ENCODE measurements at places on chromosomes 3 and 15.

GRCh38 chr3:3875491-3875890 lies 76.3 kb downstream of the LRRN1 start:
- DNase-seq, result no peak

GRCh38 chr15:77057685-77058084 lies 13.2 kb downstream of the TSPAN3 start:
- DNase-seq, result no peak

DNA sequence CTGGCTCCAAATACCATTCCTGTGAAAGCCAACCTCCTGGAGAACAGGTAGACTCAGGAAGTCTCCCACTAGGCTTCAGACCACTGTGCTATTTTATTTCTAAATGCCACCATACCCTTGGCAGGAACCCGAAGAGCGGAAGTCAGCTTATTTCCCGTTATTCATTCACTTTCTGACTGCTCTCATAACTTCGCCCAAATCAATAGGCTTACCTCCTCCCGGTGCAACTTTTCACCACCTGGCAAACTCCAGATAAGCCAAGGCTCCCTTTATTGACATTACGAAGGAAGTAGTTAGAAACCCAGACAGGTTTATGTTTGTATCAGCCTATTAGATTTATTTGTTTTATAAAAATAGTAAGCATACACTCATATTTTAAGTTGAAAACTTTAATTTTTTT lies 3.3 kb upstream of the CCDC54 start:
- no peak for DNase-seq

GRCh38 chr3:146589899-146590508 lies 15.1 kb downstream of the PLSCR5 start:
- DNase-seq, result no peak

DNA sequence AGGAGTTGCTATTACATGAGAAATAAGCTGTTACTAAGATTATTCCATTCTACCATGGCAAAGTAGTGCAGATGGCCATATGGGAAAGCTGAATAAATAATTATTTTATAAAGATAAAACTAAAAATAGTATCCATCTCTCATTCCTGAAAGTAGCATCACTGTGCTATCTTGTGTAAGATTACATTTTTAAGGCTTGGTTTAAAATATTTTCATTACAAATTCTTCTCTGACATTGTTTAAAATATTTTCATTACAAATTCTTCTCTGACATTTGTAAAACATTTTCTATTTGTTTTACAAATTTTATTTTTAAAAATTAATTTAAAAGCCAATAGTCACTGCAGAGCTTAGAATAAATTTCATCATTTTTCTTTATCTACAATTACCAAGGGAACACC lies 665.5 kb upstream of the NAALADL2 start:
- DNase-seq, result no peak

DNA sequence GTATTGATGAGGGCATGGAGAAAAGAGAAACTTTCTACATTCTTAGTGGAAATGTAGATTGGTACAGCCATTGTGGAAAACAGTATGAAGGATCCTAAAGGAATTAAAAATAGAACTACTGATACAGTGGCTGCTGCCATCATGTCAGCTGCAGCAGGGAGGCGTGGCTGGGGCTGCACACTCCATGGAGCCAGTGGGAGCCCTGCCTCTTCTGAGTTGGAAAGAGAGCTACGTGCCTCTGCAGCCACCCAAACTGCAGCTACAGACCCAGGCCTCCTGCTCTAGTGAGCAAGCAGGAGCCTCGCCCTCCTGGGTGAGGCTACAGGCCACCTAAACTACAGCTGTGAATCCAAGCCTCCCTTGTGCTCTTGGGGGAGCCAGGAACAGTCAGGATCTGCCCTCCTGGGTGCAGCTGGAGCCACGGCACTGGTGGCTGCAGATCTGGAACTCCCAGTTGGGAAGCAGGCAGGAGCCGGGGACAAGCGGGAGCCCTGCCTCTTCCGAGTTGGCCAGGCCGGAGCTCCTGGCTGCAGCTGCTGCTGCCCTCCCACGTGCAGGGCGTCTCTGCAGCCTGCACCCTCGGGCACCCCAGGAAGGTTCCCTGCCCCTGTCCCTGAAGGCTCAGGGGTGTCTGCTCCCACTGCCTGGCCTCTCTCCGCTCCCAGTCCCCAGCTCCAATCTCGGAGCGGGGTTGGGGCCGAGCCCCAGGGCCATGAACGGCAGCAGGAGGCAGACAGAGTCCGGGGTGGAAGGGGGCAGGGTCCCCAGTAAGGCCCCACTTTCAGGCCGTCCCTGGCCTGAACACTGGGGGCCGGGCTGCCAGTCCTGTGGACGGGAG lies 64.5 kb downstream of the THBS1 start:
- no peak for DNase-seq

- DNase-seq, result peak; percentile 54
Observed at GRCh38 chr3:47381317-47382157, 716 bp downstream of the PTPN23 start.

DNA sequence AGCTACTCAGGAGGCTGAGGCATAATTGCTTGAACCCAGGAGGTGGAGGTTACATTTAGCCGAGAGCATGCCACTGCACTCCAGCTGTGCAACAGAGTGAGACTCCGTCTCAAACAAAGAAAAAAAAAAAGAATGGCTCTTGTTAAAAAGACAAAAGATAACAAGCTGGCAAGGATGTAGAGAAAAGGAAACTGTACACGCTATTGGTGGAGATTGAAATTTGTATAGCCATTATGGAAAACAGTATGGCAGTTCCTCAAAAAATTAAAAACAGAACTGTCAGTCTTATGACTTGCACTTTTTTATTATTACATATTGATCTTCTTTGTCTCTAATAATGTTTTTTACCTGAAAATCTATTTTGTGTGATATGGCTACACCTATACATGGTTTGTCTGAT lies 41.9 kb downstream of the MEX3B start:
- DNase-seq, result no peak

- no peak for DNase-seq
Observed at GRCh38 chr15:101244036-101244781, 7.6 kb downstream of the CHSY1 start.

DNA sequence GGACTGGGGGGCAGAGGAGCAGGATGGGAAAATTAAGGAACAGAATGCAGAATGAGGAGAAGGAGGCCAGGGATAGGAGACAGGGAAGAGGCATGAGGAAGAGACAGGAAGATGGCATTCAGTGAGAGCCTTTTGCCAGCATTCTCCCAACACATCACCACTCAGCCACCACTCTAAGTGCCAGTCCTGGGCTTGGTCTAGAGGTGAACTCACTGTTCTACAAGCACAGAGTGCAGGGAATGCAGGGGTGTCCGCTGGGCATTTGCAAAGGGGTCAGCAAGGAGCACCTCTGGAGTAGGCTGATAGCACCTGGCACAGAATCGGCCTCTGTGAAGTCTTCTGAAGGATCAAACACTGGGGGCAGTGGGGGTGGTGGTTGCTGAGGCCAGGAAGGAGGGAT lies 14.6 kb upstream of the IGDCC3 start:
- no peak for DNase-seq

GRCh38 chr3:151008699-151009098 lies 36.2 kb upstream of the CLRN1 start:
- no peak for DNase-seq

DNA sequence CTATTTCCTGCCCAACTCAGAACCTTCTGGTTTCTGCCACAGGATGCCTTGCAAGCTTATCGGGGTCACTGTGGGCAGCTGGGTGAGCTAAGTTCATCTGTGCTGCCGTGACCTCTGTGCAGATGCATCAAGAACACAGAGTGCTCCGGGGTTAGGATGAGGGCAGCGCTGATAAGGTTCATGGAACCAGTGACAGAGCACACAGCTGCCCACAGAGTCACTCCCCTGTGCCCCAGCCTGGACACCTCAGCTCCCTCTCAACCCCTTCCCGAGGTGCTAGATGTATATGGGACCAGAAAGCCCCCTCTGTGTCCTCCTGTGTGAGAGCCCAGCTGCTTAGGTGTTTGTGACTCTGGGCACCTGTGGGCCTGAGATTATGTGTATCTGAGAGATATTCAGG lies 15.8 kb upstream of the ALAS1 start:
- no peak for DNase-seq

- DNase-seq, result no peak
Observed at GRCh38 chr15:58344213-58345070, 87.3 kb upstream of the LIPC start.

DNA sequence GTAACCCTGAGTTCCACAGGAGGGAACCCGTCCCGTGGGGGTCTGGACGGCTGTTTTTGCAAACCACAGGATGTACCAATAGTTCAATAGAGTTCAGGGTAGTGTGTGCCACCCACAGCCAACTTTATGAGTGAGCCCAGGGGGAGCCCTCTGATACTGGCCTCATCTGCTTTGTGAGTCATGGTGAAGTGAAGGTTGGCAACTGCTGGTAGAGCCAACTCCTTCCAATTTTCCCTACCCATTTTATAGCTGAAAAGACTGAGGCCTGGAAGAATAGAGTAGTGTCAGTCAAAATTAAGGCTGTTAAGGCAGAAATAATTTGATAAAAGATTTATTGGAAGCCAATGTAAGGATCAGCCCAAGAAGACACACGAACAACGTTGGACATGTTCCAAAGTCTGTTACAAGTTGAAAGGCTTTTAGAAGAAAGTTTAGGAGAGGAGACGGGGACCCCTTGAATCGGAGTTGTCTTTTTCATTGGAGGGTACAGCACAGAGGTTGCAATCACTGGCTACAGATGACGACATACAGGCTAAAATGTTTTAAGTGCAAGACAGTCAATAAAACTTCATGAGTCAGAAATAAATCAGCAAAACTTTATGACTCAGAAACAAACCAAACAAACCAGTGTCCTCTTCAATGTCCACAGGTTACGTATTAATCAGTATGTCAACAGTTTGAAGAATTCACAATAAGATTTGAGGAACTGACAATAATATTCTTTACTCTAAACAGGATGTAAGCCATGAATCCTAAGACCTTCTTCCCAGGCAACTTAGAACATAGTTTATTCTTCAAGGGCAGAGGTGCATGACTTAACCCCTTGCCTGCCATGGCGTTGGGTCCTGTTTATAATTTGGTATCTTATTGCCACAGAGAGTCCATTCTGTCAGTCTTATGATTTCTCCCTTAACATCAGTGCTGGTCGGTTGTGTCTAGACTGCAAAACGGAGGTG lies 62.9 kb upstream of the NR2E3 start:
- no peak for DNase-seq

GRCh38 chr3:122105626-122106025 lies 50.5 kb downstream of the CD86 start:
- no peak for DNase-seq

- DNase-seq, result no peak
Observed at GRCh38 chr3:195081242-195081963, 189.6 kb downstream of the XXYLT1 start.

DNA sequence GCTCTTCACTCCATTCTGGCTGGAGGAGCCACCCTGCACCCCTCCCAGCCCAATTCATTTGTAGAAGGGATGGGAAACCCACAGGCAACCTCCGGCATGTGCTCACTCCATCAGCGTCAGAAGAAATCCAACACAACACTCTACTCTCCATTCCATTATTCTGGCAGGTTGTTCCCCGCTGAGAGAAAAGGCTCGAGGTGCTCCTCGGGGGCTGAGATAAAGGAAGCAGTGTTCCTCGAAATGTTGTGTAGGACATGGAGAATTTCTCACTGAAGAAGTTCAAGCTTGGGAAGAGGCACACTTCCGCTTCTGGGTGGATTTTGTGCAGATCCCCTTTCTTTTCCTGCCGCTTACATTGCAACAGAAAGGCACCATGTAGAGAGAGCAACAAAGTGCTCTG lies 355.0 kb upstream of the CFAP20DC start:
- DNase-seq, result no peak

- no peak for DNase-seq
Observed at GRCh38 chr15:57509965-57510364, 81.7 kb upstream of the MYZAP start.

- DNase-seq, result no peak
Observed at GRCh38 chr3:171038342-171038741, 11.8 kb upstream of the SLC2A2 start.

DNA sequence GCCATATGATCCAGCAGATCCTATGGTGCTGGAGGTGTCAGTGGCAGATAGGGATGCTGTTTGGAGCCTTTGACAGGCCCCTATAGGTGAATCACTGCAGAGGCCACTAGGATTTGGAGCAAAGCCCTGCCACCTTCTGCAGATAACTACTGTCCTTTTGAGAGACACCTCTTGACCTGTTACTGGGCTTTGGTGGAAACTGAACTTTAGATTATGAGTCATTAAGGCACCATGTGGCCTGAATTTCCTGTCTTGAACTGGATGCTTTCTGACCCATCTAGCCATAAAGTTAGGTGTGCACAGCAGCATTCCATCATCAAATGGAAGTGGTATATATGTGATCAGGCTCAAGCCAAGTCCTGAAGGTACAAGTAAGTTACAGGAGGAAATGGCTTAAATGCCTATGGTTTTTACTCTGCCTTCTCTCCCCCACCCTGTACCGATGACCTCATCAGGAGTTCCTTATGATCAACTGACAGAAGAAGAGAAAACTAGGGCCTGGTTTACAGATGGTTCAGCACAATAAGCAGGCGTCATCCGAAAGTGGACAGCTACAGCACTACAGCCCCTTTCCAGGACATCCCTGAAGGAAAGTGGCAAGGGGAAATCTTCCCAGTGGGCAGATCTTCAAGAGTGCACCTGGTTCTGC lies 565.6 kb upstream of the AGTR1 start:
- DNase-seq, result no peak

DNA sequence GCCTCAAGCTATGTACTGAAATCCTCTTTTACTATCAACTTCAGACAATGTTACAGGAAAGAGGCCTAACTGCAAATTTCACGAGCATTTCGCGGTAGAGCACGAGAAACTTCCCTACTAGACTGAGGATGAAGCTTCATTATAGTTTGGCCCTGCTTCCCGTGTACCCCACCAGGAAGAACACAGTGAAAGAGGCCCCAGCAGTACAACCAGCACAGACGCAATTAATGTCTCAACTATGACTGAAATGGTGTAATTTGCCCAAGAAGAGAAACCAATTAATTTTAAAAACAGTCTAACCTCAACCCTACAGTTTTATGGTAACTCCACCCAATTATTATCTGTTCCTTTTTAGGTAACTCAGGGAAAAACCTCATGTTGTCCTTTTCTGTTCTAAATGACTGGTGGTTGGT lies 12.1 kb downstream of the CHSY1 start:
- DNase-seq, result no peak

DNA sequence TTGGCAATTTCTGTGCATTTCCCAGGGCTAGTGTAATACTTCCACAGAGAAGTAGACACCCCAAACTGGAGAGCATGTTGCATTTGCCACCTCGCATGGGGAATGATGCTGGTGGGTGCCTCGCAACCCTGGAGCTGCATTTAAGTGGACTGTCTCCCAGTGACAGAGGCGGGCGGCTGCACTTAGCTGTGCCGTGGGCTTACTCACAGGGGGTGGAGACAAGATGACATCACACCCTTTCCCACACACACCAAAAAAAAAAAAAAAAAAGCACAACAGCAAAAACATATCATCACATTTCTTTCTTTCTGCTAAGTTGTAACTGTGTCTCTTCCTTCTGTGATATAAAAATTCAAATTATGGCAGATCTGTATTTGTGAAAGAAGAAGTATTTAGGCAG lies at the start of gene ABI3BP:
Gene ABI3BP (minus strand): TSS at position 113 of the 400 bp plus-strand sequence. CDS start 37 bp downstream, at position 76.
- no peak for DNase-seq

GRCh38 chr3:45929042-45929679 lies 14.1 kb upstream of the CXCR6 start:
- DNase-seq, result peak; percentile 66
